Endothelial cell (in vitro differentiated cells): ENCODE measurements at places on chromosomes 4 and X.

DNA sequence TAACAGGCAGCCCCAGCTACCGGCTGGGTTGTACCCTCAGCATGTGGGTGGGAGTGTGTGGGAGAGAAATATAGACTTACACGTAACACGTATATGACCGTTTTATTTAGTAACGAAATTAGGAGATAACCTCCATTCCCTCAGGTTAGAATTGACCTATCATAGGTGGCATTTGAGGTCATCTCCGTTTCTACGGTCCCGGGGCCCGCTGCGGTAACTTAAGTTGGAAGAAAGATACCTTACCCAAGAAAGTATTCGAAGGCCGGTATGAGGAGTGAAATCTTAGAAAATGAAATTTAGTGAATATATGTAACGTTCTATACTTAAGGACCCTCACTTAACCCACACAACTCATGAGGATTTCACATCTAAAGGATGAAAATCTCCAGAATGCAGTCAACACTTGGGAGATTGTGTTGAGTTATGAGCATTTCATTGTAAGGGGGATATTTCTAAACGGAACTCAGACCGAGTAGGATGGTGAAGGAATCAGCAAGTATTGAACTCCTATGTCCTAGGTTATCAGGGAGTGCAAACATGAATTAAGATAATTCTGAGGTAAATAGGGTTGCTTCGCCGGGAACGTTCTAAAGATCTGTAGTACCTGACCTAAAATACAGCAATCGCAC, 891 bp downstream of the CISD2 start:
- DNase-seq = no peak

DNA sequence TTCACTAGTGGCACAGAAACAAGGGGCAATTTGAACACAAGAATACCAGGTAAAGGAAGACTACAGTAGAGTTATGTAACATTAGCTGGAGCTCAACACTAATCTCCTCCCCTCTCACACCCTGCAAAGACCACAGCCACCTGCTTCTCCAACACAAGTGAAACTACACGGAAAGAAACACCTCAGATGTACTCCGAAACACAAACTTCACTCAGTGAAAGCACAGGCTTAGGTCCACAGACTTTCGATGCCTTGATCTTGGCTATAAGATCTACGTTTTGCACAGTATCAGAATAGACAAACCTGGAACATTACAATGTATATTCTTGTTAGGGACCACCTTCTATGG, 7.6 kb downstream of the ACSL1 start:
- DNase-seq = no peak

DNA sequence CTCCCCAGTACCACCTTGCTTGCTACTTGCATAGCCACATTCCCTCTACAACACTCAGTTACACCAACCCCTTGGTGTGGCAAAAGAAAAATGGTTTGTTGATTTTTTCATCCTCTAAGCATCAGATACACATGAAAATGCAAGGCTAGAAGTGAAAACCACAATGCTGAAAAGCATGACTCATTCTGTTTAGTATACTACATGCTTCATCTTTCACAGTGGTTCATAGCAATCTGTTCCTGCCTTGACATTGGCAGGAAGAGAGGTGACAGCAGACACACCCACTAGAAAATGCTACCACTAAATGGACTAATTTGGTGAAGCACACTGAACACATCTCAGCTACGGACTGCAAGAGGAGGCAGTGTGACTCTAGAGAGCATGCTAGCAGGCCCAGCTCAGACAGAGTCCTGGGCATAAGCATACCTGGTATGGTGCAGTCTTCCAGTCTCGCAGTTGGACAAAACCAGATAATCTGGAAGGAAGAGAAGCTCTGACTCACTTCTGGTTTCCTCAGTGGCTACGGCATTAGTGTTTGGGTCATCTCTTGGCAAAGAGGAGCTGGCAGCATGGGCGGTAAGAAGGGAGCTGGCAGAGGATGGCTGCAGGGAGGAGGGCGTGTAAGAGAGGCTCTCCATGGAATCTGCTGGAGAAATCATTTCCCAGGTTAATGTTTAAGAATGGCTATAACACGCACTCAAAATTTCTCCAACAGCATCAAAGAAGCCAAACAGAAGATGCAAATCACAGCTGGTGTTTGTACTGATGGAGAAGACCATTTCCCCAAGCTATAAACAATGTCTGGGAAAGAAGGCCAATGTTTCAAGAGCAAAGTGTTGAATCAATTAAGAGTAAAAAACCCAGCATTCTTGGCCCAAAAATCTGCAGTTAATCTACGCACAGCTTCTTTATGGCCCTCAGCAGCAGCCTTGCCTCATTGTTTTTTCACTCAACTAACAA, 37.8 kb downstream of the GAB3 start:
- no peak for DNase-seq

- DNase-seq = peak; percentile 28
Observed at GRCh38 chr4:87975466-87975865, at the start of gene SPP1. Gene SPP1, plus strand, starts transcription at chr4:87975714. Its CDS starts 1,182 bp downstream, at chr4:87976896.

DNA sequence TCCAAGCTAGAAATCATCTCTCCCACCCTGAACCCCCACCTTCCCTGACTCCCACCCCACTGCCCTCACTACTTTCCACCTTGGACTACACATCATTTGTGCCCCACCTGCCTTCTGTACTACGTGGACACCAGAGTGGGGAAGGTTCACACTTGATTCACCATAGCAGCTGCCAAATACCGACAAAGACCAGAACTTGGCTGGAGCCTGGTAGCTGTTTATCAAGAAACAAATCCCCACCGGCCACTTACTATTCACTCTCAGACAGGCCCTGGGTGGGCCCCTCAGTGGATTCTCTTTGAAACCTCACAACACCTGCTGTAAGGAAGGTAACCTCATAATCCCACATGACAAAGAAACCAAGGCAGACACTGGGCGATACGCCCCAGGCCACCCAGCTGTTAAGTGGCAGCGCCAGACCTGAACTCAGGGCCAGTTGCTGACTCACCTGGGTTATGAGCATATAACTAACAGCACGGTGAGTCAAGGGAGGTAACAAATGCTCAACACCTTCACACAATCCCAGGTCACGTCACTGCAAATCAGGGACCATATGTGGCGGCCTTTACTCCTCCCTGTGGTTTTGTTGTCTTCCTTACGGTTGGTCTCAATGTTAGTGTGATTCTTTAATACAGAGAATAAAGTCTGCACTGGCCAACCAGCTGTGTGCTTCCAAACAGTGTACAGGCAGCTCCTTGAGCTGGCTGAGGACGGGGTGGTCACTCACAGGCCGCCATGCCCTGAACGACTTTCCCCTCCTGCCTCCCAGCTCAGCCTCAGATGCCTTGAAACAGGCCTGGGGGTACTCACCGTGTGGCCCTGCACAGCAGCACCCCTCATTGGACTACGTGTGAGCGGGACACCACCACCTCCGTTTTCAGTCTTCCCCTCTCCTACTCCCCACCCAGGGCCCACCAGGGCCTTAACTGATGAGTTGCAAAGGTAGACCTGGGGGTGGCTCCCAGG, 7.5 kb downstream of the WDR1 start:
- no peak for DNase-seq

- no peak for DNase-seq
Observed at GRCh38 chr4:25356068-25356467, 21.0 kb upstream of the ANAPC4 start.

DNA sequence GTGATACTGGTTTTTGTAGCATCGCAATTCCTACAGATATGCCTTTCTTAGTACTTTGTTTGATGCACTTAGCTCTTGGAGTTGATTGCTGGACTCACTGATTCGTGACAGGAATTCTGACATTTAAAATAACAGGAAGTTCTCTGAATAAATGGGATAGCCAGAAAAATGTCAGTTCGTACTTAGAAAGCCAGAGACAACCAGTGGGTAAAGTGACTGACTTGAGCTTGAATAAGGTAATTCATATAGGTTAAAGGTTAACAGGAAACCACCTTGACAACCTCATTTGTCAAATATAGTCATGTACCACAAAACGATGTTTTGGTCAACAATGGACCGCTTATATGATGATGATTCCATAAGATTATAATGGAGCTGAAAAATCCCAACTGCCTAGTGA, 181.4 kb downstream of the RPA4 start:
- no peak for DNase-seq

GRCh38 chrX:47390780-47391179, 20.4 kb downstream of the ZNF157 start:
- no peak for DNase-seq

DNA sequence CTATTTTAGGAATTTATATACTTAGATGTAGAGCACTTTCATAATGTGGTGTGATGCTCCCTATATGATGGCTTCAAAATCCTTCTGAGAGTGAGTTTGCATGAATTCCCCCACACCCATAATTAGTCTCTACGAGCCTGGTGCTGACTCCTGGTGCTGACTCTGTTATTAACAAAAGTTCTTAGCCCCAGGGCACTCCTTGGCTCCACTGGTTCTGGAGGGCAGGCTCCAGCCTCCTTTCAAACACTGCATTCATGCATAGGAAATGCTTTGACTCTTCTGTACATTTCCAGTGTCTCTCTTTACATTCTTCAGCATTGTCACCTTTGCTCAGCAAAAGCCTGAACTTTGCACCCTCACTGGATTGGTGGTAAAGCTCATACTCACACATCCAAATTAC, 64.0 kb downstream of the LNX1 start:
- DNase-seq = no peak

- no peak for DNase-seq
Observed at GRCh38 chr4:120078216-120078615, 11.6 kb upstream of the MAD2L1 start.

DNA sequence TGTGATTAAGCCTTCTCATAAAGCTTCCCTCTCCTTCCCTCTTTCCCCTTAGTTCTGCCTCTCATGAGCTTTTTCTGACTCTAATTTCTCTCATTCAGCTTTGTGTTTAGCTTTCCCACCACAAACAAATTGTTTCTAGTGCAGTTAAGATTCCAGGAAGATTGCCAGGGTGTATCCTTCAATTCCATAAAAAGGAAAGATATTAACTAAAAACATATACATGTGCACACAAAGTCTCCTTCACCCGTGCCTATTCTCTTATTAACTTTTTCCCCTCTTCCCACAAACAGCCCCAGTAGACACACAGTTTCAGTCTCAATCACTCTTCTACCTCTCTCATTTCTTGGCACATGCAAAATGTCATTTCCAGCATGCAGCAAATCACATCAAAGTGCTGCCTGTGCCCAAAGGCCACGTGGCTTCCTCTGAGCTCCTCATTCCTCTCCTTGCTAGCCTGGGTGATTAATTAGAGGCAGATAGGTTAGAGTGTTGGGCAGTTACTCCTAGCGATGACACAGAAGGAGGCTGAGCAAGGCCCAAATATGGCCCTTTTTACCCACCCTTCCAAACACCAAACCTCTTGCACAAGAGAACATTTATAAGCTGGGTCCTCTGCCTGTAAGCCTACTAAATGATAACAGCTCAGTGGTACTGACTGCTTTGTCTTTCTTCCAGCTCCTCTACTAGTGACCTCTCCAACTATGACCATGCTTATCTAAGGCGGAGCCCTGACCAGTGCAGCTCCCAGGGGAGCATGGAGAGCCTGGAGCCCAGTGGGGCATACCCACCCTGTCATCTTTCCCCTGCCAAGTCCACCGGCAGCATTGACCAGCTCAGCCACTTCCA, 159.6 kb downstream of the SOWAHB start:
- no peak for DNase-seq

DNA sequence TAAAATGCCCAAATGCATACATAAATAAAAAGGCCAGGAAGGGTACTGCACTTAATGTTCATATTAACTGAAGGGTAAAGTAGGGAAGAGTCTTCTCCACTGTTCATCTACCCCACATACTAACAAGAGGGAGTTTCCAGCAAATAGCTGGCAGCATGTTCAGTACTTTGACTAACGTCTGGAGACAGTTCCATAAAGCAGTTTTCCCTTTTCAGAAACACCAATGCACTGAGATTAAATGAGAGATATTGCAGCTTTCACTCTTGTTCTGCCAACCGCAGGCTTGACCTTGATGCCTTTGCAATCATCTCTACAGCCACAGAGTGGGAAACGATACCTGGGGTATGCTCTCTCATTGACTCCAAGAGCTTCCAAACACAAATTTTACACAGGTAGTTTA, 2123.1 kb upstream of the TENM3 start:
- no peak for DNase-seq

- no peak for DNase-seq
Observed at GRCh38 chr4:95869961-95870500, 30.1 kb downstream of the PDHA2 start.

DNA sequence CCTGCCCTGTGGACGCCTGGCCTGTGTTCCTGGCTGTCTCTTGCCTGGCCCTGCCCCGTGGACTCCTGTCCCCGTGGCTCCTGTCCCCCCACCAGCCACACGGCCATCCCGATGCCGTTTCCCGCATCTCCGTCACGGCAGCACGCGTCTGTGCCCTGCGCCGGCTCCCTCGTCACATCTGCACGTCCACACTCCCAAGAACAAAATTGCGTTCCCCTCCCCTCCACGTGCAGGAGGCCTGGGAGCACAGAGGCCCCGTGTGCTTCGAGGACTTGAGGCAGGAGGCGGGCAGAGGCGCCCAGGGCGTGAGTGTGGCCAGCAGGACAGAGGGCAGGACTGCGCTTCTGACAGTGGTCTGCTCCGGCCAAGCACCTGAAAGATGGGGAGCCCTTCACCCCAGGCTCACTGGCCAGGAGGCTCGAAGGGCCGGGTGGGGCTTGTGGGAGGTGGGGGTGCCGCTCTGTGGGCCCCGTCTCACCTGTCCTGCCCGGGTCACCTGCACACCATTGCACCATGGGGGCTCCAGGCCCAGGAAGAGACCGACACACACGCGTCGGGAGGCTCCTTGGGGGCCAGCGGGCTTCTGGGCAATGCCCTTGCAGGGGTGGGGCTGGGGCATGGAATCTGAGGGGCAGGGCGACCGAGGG, 17.3 kb downstream of the FGFRL1 start:
- no peak for DNase-seq

DNA sequence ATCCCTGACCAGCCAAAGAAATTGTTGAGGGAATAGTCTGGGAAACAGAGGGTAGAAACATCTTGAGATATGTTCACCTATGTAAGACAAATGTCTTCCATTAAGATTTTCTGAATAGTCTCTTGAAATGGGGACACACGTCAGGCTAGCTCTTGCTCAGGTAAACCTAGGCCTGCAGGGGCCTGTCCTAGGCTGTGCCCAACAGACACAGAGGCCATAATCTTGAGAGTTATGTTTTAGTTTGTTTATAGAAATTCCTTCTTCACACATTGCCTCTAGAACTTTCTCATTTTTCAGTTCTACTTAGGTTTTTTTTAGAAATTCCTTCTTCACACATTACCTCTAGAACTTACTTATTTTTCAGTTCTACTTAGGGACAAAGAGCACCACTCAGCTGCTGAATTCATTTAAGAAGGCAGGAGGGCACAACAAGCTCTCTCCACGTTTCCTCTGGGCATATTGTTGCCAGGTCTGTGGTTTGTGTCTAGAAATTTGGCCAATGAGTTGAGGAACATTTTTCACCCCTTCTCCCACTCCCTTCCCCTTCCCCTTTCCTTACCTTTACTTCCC, 94.9 kb downstream of the ARHGAP24 start:
- no peak for DNase-seq

DNA sequence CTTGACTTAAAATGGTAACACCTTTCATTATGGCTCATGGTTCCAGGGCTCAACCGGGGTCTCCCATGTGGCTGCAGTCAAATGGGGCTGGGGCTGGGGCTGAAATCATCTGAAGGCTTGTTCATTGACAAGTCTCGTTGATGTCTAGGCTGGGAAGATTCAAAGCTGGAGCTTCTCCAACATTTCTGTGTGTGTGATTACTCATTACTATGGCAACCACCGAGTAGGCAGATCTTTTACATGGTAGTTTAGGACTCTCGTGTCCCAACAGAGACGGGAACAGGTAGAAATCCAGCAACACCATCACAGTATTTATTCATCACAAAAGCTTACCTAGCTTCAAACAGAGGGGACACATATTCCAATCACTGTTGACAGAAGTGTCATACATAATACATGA, 7.8 kb downstream of the YTHDC1 start:
- DNase-seq = no peak
